Chondrocyte (in vitro differentiated cells): ENCODE measurements at places on chromosomes 2 and 18.

DNA sequence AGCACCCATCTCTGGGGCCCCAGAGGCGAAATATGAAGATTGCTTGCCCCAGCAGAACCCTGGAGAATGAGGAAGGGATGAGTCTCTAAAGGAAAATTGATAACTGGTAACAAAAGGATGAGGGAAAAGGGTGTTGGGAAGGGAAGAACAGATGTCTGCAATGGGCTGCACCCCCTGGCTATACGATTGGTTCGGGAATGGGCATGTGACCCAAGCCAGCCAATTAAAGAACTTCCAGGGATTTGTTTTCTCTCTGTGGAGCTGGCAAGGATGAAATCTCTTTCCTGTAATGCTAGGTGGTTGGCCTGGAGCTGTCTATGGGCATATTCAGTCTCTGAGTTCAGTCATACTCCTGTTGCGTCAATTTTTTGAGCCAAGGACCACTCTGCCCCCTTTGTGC lies 12.8 kb upstream of the NPPC start:
- no peak for DNase-seq

DNA sequence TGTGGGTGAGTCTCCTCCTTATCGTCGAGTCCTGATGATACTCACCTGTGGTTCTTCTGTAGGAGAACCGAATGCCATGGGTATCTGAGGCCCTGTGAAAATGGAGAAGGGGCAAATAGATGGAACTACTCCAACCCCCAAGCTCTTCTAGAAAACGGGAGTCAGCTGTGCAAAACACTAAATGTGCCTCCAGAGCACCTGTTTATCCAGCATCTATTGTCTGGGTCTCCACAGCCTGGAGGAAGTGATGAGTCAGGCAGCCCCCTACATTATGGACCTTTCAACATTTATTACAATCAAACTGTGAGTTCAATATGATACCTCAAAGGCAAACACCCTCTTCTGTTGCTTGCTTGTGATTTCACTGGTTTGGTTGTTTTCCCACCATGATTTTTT lies 9.8 kb upstream of the LRRFIP1 start:
- DNase-seq, result no peak

DNA sequence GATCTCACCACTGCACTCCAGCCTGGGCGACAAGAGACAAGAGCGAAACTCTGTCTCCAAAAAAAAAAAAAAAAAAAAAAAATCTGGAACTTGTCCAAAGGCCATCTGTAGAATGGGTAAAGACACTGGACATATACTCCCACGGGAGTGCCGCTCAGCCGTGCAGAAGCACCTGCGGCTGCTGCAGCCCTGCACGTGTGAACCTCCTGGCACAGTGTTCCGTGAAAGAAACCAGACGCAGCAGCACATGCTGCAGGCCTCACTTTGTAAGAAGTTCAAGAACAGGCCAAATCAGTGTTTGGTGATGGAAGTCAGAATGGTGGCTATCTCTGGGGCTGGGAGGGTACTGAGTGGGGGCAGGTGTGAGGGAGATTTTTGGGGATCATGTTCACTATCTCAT lies 6.5 kb downstream of the CHRND start:
- DNase-seq, result peak; percentile 36

DNA sequence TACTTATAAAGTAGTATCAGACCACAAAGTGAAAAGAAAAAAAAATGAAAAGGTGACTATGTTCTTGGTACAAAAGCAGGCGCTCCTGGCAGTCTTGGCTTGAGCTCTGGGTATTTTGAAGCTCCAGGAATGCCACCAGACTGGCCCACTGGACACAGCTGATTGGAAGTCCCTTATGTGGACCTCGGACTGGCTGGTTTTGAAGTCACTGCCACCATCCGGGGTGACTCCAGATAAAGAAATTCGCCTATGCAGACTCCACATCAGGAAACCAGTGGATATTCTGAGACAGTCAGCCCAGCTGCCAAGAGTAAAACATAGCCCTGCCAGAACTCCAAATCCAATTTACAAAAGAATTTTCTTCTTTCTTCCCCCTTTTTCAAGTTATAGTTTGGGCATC lies 28.0 kb downstream of the ACKR3 start:
- no peak for DNase-seq

- no peak for DNase-seq
These were observed 178.0 kb downstream of the MCFD2 start for GRCh38 chr2:46737577-46737976.

GRCh38 chr2:25123682-25124081 lies 44.7 kb downstream of the POMC start:
- DNase-seq, result no peak

- DNase-seq, result no peak
These were observed 80.7 kb upstream of the RNF152 start for GRCh38 chr18:61973273-61974115.

DNA sequence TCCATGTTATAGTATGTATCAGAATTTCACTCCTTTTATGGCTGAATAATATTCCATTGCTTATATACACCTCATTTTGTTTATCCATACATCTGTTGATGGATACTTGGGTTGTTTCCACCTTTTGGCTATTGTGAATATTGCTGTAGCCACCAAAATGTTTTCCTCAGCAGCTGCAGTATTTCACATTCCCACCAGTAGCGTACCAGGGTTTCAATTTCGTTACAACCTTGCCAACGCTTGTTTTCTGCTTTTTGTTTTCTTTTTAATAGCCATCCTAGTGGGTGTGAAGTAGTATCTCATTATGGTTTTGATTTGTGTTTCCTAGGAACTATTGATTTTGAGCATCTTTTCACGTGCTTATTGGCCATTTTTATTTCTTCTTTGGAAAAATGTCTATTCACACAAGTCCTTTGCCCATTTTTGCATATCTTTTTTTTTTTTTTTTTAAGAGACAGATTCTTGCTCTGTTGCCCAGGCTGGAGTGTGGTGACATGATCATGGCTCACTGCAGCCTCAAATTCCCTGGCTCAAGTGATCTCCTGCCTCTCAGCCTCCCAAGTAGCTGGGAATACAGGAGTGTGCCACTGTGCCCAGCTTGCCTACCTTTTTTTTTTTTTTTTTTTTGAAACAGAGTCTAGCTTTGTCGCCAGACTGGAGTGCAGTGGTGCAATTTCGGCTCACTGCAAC lies 14.2 kb downstream of the UBXN2A start:
- no peak for DNase-seq

- no peak for DNase-seq
These were observed 123.1 kb downstream of the LRRTM4 start for GRCh38 chr2:77398970-77399600.

- no peak for DNase-seq
These were observed 228.4 kb upstream of the SP5 start for GRCh38 chr2:170486730-170487129.

- DNase-seq, result no peak
These were observed 35.8 kb downstream of the CIB4 start for GRCh38 chr2:26605195-26605998.

GRCh38 chr18:75016025-75016717 lies 192.8 kb downstream of the PTGR3 start:
- no peak for DNase-seq

- peak; percentile 90 for DNase-seq
These were observed 1.9 kb downstream of the BIN1 start for GRCh38 chr2:127104881-127105655.

GRCh38 chr2:218041302-218042168 lies 27.5 kb upstream of the RUFY4 start:
- DNase-seq, result no peak

DNA sequence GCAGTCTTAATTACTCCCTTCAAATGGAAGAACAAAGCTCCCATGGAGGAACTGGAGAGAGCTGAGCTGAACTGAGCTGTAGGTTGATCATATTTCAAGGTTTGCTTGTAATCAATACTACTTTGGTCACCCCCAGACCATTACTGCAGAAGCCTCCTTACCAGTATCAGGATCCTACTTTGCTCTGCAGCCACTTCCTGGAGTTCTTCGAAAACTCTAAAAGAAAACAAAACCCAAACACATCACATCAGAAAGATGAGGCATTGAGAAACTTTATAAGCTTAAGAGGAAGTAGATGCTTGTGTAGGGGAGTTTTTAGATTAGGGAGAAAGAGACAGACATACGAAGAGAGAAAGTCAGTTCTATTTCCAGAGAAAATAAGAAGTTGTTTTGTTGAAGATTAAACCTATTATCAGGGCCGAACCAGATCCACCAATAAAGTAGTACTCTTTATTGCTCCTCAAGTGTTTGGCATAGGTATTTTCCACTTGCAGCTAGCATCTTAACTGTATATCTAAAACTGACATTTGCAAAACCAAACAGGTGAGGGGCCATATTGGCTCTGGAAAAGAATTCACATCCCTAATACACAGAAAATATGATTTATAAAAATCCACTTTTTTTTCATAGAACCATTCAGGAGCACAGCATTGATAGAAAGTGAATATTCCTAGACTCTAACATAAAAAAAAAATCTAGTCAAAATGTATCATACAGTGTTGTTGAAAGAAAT lies 166.9 kb upstream of the KLF7 start:
- DNase-seq, result no peak

DNA sequence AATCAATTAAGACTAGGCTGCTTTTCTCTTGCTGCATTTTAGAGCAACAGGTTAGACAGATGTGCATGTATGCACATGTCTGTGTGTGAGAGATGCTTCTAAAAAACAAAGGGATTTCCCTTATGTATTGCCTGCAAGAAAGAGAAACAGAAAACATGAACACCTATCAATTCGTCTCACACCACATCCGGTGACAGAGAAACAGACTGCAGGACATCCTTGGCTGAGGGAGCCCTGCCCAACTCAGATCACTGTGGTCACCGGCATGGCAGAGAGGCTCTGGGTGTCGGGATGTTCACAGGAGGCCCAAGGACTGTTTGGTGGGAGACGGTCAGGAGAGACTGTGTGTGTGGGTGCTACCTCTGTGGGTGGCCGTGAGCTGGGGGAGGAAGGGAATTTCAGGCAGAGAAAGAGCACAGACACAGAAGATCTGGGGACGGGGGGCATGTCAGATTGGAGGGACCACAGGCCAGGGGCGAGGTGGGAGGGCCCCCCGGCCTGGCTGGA lies 24.9 kb downstream of the FHL2 start:
- DNase-seq, result peak; percentile 69

DNA sequence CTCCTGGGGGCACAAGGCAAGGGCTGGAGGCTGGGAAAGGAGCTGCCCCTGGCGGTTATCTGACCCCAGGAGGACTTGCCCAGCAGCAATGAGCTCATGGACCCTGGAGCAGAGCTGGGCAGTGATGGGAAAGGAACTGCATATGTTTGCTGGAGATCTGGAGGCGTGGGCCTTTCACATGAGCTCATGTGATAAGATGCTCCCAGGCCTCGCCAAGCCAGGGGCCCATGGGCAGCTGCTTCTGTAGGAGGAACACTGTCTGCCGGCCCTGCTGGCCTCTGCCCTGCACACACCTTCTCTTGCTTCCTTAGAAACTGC lies 9.0 kb upstream of the NPPC start:
- DNase-seq, result no peak

GRCh38 chr18:23131693-23132319 lies 3.5 kb upstream of the CABLES1 start:
- DNase-seq, result no peak

DNA sequence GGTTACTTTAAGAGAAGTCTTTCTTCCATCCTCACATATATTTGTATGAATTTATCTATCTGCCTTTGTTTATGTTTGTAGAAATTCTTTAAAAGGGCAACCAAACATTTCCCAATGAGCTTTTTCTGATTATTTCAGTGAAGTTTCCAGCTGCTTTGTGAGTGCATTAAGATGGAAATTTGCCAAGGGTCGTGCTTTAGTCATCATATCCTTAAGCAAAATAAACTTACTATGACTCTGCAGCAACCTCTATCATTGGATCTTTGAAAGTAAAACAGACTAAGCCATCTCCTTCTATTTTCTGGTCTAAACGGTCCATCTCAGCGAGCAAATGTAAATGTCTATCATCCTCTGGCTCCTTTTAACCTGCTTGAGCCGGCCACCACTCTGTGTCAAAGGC lies 489.3 kb downstream of the SOX11 start:
- no peak for DNase-seq

GRCh38 chr2:128791985-128792320 lies 473.3 kb upstream of the HS6ST1 start:
- no peak for DNase-seq

GRCh38 chr2:219392754-219393153 lies 5.0 kb upstream of the DNPEP start:
- peak; percentile 36 for DNase-seq

DNA sequence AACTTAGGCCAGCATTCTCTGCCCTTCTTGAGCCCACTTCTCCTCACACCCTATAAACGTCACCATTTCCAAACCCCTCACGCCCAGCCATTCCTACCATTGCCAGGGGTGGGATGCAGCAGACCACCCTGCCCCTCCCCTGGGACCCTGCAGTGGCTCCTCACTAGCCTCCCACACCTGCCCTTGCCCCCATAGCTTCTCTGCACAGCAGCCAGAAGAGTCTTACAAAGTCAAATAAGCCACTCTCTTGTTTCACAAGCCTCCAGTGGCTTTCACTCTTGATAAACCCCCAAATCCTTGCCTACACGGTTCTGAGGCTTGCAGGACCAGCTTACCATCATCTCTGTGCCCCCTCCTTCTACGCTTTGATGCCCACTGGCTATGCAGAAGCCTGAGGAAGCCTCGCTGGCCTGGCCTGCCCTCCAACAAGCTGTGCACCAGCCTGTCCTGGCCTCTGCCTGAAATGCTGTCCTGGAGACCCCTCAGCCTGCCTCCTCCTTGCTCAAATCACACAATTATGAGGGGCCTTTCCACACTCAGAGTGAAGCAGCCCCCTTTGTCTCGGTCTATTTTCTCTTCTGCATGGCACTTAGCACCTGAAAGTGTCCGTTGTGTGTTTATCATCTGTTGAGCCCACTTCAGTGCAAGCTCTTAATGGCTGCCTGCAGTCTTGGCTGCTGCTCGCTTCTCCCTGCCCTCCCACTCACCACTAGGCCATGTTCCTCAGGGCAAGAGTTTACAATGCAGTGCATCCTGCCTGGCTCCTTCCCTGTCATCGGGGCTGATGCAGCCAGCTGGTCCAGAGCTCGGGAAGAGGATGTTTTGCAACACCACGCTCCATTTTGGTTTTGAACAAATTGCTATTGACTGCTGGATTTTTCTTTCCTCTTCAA lies 82.6 kb upstream of the RGPD5 start:
- DNase-seq, result no peak

GRCh38 chr2:101949304-101949703 lies 42.5 kb upstream of the IL1R2 start:
- no peak for DNase-seq

- DNase-seq, result no peak
These were observed 871.5 kb downstream of the RNF144A start for GRCh38 chr2:7788736-7789135.

- DNase-seq, result no peak
These were observed 10.3 kb upstream of the KYNU start for GRCh38 chr2:142867136-142867535.
